Cerebellum (tissue), 4 donors: ENCODE measurements at places on chromosomes 7 and 10.
A peak's percentile ranks its signal among the peaks of the same experiment; 100 is the strongest.

DNA sequence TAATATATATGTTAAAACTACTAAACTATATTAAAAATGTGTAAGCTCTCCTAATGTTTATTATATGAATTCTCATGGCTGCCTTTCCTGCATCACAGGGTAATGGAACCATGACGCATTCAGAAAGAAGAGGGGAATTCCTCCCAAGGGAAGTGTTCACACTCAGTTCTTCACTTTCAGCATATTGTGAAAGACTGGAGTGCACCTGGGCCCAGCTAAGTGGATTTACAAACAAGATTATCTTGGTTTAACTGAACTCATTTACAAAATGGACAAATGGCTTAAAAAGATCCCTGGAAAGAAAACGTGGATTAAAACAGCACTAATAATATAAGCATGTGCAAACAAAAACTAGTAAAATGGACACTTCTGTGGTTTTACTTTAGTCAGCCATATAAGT, 149.8 kb downstream of the DOCK4 start:
- DNase-seq: no peak

GRCh38 chr10:2463316-2463715, 604.0 kb upstream of the PFKP start:
- no peak for DNase-seq

DNA sequence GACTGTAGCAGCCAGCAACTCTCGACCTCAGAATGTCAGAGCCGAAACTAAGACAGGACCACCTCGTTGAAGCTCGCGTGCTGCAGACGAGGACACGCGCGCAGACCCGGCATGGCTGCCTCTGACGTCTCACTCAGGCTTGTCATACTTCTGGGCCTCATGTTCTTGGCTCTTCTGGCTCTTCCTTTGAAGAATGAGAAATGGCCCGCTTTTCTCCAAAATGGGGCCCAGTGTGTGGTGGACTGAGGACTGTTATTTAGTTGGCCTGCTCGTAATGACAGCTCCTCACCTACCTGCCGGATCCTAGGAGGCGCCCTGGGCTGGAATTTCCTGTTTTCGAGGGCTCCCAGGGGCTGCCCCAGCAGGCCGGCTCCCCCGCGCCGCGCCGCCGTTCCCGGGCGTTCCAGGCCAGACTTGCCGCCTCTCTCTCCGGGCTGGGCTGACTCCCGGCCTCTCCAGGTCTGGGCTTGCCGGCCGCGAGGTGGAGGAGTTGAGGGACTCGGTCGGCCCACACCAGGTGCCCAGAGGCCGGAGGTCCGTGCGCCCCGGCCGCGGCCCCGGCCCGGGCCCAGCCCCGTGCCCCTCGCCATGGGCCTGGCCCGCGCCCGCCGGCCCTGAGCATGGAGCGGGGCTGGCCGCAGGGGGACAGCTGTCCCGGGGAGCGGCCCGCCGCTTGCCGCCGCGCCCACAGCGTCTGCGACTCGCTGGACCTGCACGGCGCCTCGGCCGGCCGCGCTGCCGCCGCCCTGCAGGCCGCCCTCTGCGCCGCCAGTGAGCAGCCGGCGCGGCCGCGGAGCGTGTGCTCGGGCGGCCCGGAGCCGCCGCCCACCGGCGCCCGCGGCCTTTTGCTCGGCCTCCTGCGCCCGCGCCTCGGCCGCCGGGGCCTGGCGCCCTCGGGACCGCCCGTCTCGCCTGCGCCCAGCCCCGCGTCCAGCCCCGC, 28.1 kb downstream of the AGAP3 start:
- DNase-seq: no peak

GRCh38 chr7:66694286-66694685, 46.2 kb upstream of the RABGEF1 start:
- DNase-seq: no peak

GRCh38 chr10:92830478-92831389, 17.6 kb upstream of the EXOC6 start:
- DNase-seq: no peak

- no peak for DNase-seq
Observed at GRCh38 chr7:39005036-39005435, 27.3 kb downstream of the POU6F2 start.

GRCh38 chr10:22152403-22152802, 65.4 kb downstream of the EBLN1 start:
- no peak for DNase-seq

DNA sequence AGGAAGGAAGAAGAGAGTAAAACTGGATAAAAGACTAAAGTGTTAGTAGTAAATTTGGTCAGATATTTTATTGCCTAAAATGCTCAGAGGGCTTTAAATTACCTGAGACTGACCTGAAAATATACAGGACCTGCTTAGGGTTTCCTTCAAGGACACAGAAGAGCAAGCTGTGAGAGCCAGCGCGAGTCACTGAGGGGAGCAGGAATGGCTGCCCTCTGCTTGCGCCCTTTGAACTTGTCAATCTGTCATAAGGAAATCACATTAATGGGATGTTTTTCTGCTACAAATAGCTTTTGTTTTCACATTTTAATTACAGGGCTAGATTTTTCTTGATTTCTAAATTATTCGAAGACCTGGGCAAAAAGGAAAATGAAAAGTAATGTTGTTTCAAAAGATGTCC, 26.9 kb downstream of the DNAJB9 start:
- DNase-seq: no peak

GRCh38 chr7:139647085-139647484, 123.6 kb downstream of the CLEC2L start:
- no peak for DNase-seq

DNA sequence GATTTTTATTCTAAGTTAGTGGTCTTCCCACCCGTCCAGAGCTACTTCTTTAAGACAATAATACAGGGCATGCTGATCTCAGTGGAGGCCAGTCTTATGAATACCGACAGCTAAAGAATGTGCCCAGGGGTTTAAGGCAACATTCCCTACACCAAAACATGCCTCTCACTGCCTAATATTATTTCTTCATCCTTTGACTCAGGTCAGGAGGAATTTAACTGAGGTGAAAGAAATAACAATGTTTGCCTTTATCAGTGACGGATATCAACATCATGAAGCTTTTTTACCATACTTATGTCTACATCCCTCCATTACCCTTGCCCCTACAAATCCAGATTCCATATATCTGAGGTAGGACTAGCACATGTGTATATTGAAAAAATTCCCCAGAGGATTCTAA, 33.3 kb upstream of the TES start:
- DNase-seq: no peak

GRCh38 chr7:150830937-150831336, 21.4 kb upstream of the AOC1 start:
- DNase-seq: no peak

DNA sequence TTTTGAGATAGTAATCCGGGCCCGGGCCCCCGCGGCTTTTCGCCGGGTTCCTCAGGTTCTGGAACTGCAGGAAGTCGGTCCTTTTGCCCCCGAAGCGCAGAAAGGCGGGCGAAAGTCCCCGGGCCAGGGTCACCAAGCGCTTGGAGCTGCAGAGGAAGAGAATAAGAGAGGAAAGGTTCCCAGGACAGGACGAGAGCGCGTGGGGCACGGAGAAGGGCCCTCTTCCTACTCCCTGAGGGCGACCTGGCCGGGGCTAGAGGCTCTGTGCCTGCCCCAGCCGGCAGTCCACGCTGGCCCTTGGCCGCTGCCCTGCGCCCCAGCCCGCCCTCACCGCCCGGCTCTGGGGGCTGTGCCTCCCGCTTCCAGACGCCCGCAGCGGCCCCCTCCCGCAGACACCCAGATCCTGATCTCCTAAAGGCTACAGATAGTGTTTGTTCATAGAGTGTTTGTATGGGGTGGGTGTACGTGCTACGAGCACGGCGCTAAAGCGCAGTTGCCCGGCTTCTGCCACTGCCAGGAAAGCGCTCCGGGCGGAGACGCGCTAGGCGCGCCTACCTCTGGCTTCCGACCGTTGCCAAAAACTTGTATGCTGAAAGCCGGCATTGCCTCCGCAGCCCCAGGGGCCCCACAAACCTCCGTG, 3.2 kb downstream of the HPSE2 start:
- DNase-seq: no peak

GRCh38 chr7:78400038-78400437, 601.5 kb downstream of the PHTF2 start:
- DNase-seq: no peak

DNA sequence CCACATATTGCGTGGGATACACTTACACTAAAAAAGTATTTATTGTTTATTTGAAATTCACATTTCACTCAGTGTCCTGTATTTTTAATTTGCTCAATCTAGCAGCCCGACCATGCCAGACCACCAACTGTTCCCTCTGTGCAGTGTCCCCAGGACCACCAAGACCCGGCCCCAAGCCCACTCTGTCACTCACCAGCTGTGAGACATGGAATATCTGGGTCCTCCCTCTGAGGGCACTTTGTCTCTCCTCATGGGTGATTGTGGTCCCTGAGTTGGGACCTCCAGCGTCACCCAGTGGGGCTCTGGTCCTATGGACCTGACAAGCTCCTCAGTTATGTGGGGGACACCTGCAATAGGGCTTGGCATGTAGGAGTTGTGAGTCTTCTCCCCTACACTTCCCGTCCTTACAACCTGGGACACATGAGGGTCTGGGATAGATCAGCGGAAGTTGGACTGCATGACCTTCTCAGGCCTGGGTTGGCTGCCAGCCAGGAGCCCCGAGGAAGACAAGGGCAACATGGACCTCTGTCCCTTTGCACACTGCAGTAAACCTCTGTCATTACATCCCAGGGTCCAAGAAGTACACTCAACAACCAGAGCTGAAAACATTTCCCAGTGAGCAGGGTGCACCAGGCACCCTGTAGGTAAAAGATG, 12.1 kb downstream of the C10orf71 start:
- no peak for DNase-seq

- peak; percentile 90 for DNase-seq
Observed at GRCh38 chr10:71998119-71998839, 34.1 kb downstream of the CHST3 start.

DNA sequence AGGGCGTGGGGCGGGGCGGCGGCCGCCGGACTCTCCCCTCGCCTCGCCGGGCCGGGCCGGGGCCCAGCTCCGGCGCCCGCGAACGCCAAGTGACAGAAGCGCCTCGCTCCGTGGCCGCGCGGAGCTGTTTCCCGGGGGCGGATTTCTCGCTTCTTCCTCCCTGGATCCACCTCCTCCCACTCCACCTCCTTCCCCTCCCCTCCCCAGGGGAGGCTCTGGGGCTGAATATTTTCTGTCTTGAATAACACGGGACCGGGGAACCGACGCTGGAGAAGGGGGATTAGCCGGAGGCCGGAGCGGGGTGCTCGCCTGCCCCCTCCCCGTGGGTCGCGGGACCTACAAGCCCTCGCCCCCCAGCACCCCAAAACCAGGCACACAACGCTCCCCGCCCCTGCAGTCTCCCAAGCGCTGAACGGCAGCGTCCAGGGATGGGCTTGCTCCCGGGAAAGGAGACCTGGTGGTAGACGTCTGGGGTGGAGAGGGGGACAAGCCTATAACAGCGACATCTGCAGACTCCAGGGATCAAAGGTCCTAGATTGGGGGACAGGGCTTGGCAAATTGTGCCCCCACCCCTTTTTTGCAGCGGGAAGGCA, at the start of gene ARHGAP21:
TSS of gene ARHGAP21 (minus strand) at position 100 of the 593 bp plus-strand sequence. CDS start 1,988 bp downstream, outside the sequence.
- peak; percentile 71 for DNase-seq

GRCh38 chr7:131563918-131564317, 7.5 kb upstream of the PODXL start:
- DNase-seq: no peak

GRCh38 chr7:26493737-26494428, 202.2 kb downstream of the SNX10 start:
- DNase-seq: no peak

DNA sequence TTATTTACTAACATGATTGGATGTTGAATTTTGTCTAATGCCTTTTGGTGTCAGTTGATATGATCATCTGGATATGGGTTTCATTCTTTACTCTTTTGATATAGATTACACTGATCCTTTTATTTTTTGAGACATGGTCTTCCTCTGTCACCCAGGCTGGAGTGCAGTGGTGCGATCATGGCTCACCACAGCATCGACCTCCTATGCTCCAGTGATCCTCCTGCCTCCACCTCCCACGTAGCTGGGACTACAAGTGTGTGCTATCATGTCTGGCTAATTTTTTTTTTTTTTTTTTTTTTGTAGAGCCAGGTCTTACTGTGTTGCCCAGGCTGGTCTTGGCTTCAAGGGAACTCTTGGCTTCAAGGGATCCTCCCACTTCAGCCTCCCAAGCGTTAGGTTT, 27.1 kb downstream of the BMS1 start:
- no peak for DNase-seq

DNA sequence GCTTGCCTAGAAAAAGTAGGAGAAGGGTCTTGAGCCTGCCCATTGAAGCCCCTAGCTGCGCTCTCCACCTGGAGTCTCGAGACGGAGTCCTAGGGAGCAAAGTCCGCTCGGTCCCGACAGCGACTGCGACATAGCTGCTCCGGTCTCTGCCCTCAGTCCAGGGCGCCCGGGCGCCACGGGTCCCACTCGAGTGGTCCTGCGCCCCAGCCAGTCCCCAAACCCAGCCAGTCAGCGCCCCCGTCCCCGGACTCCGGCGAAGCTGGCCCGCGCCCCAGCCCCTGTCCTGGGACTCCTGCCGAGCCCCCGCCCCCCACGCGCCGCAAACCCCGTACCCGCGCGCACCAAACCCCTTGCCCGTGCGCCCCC, 490 bp downstream of the TNS3 start:
- DNase-seq: no peak

GRCh38 chr10:101816376-101816775, 1.9 kb downstream of the OGA start:
- DNase-seq: no peak

GRCh38 chr10:119726676-119727261, 919 bp downstream of the INPP5F start:
- DNase-seq: no peak

- DNase-seq: no peak
Observed at GRCh38 chr10:30825495-30825894, 195.9 kb upstream of the LYZL2 start.

DNA sequence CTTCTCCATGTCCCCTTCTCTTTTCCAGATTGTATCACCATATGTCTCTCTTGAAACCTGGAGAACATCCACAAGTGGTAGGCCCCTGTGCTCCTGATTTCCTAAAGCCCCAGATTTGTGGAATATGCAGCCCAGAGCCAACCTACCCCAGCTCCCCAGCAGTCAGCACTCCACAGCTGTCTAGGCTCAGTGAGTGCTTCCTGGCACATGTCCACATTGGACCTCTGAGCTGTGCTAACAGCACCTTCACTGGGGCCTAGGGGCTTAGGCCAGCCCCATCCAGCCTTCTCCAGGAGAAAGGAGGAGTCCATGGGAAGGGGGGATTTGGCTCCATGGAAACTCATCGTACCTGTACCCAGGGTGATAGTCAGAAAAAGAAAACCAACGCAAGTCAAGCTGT, 192.7 kb downstream of the FGFR2 start:
- DNase-seq: no peak

- no peak for DNase-seq
Observed at GRCh38 chr7:37732253-37732652, 48.7 kb downstream of the GPR141 start.

- DNase-seq: no peak
Observed at GRCh38 chr10:131844529-131845084, 56.2 kb upstream of the PPP2R2D start.

GRCh38 chr7:106793015-106793975, 71.8 kb upstream of the PIK3CG start:
- DNase-seq: peak; percentile 25

GRCh38 chr10:97943294-97943693, 87.1 kb downstream of the CRTAC1 start:
- DNase-seq: no peak

- no peak for DNase-seq
Observed at GRCh38 chr7:131104596-131105293, 222.9 kb upstream of the MKLN1 start.

GRCh38 chr7:47496056-47496665, 85.8 kb downstream of the TNS3 start:
- no peak for DNase-seq

- no peak for DNase-seq
Observed at GRCh38 chr7:20407585-20408466, 77.1 kb downstream of the ITGB8 start.

GRCh38 chr10:61942604-61943461, 41.3 kb downstream of the ARID5B start:
- no peak for DNase-seq
